ENCODE measurements at places on chromosomes 1 and 21.

DNA sequence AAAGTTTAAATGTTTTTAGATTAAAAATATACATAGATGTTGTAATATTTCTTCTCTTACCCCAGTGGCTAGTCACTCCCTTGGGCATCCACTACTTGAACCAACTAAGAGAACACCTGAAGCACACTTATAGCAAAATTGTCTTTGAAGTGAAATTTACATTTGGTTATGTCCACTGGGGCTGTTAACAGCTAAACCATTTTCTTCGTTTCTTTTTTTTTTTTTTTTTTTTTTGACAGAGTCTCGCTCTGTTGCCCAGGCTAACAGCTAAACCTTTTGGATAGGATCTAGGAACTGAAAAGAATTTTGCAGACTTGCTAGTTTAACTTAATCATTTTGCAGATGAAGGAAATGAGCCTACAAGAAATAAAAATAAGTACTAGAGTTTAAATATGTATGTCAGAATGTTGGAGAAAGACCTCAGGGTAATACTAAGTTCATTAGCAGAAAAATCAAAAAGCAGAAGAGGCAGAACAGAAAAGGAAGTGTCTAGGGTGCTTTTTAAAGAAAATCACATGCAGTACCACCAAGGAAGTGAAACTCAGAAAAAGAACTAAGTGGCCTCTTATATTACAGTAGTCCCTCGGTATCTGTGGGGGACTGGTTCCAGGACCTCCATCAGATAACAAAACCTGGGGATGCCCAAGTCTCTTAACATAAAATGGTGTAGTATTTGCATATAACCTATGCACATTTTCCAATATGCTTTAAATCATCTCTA, 11.8 kb downstream of the DRAM2 start:
- no peak for DNase-seq

- DNase-seq = no peak
These were observed 24.6 kb downstream of the PKP1 start for GRCh38 chr1:201307760-201308499.

GRCh38 chr1:85278853-85279314, 2.5 kb upstream of the BCL10 start:
- DNase-seq = no peak

- no peak for DNase-seq
These were observed 12.6 kb upstream of the PPM1J start for GRCh38 chr1:112727716-112728115.

DNA sequence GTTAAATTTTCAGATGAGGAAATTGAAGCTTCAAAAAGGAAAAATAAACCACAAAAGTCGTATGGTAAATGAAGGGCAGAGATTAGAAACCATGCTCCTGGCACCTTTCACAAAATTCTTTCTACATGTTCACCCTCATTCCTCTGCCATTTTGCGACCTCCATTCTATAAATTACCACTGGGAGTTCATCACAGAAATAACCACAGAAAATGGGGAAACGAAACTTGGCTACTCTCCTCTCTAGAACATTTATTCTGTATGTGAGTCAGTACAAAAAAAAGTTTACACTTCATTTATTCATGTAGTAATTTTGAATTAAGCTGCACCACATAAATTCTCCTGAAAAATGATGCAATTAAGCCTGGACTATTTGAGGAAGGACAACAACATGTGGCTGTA, 320.9 kb upstream of the C1orf87 start:
- no peak for DNase-seq

DNA sequence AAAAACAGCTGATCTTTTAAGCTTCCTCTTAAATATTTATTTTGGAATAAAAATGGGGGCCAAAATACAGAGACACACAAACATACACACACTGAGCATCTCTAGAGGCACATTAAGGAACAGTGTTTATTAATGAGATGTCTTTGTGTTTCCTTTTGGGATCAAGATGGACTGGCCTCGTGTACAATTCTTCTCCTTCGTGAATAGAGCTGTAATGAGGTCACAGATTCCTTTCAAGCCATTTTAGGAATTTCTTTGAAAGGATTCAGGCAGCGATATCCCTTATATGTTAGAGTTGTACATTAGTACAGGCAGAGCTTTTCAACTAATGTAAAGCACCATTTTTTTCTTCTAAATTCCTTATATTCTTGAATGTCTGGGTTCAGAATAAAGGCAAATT, 295.7 kb downstream of the CHRM3 start:
- DNase-seq = no peak

DNA sequence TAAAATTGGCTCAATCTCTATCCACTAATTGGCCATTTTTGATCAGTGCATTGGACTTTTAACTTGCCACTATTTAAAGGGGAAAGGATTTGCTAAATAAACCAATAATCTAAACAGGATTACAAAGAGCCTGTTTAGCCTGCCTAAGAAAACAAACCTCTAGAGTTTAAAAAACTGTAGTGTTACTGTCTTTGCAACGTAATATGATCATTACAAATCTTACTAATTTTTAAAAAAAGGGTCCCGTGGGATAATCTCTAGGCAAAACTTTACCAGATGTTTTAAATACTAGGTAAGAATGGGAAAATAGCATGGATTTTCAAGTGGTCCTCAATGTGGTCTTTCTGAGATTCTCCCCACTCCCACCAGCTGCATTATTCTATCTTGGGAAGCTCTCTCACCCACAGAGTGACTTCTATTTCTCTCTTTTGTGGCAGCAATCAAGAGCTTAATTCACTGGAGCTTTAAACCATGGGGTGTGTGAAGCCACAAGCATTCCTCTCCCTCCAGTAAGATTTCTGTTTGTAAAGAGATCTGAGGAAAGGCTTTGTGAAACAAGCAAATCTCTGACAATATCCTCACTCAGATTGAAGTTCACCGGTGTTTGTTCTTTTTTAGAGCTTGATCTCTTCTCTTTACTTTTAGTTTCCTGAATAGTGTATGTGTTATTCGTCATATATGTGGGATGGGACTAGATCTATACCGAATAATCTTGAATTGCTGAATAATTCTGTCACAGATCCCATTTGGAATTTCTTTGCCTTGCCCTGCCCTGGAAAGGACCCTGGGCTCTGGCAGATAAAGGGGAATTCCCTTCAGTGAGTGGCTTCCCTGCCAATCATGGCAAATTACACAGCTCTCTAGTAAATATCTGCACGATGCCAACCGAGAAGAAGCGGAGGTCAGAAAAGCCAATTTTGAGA, 132.2 kb downstream of the TLR5 start:
- DNase-seq = no peak

GRCh38 chr1:96978901-96979300, 257.3 kb downstream of the PTBP2 start:
- no peak for DNase-seq

- no peak for DNase-seq
These were observed 46.8 kb downstream of the XCL1 start for GRCh38 chr1:168623003-168623828.

- no peak for DNase-seq
These were observed 15.7 kb downstream of the OR2B11 start for GRCh38 chr1:247442164-247442563.

DNA sequence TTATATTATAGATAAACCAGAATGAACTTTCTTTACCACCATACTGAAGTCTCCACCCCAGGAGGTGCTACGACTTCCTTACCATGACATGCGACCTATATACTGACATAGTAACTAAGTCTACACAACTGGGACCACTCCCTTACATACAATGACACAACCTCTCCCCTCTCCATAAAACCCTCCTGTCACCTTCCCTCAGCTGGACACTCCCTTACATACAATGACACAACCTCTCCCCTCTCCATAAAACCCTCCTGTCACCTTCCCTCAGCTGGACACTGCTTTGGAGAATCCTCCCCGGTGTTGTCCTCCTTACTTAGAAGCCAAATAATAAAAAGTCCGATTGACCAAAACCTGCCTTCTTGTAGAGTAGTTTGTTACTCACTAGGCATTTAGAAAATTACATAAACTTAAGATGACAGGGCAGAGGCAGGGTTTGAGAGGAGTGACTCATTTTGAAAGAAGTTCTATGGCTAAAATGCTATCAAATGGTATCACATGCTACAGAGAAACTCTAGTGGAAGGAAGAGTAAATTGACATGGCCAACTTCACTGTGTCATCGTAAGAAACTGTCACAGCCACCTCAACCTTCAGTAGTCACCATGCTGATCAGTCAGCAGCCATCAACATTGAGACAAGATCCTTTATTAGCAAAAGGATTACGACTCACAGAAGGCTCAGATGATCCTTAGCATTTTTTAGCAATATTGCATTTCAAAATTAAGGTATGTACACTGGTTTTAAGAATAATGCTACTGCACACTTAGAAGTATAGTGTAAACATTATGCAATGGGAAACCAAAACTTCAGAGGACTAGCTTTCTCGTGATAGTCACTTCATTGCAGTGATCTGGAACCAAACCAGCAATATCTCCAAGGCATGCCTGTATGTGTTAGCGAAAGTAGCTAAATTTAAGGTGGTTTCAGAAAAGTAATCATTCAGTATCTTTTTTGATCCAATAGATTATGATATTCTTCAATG, 56.4 kb downstream of the AHCTF1 start:
- no peak for DNase-seq

- no peak for DNase-seq
These were observed 120.3 kb downstream of the PROX1 start for GRCh38 chr1:214108097-214108446.

DNA sequence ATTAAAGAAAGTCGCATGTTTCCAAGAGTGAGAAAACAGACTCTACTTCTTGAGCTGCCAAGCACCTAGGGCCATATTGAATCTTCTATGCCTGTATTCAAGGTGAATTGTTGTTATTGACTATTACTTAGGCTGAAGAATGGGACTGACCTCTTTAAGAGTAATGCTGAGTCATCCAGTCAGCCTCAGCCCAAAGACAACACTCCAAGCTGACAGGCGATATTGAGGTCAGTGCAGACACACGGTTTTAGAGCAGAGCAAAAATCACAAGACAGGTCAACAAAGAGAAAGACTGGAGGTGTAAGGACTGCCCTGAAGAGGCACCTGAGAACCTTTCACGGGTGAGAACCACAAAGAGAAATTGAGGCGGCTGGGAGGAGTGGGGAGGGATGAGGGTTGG, 146.9 kb downstream of the MIS18A start:
- DNase-seq = no peak

DNA sequence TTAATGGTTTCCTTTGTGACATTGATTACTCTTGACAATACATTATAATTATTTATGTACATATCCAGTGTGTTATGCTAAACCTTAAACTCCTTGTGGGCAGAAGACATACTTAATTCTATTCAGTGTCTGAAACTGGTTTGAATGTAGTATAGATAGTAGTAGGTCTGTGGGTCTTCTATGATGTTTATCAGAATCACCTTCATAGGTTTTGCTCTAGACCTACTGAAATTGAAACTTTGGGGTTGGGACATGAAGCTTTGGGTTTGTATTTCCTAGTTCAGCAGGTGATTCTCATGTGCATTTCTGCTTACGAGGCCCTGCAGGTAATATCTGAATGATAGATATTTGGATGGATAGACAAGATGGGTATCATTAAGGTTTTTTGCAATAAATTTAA, 48.6 kb downstream of the MIGA1 start:
- no peak for DNase-seq

GRCh38 chr1:158398818-158399514, at the start of gene OR10T2:
OR10T2 (minus strand) TSS chr1:158399466; CDS start chr1:158399466, 0 bp downstream.
- no peak for DNase-seq

DNA sequence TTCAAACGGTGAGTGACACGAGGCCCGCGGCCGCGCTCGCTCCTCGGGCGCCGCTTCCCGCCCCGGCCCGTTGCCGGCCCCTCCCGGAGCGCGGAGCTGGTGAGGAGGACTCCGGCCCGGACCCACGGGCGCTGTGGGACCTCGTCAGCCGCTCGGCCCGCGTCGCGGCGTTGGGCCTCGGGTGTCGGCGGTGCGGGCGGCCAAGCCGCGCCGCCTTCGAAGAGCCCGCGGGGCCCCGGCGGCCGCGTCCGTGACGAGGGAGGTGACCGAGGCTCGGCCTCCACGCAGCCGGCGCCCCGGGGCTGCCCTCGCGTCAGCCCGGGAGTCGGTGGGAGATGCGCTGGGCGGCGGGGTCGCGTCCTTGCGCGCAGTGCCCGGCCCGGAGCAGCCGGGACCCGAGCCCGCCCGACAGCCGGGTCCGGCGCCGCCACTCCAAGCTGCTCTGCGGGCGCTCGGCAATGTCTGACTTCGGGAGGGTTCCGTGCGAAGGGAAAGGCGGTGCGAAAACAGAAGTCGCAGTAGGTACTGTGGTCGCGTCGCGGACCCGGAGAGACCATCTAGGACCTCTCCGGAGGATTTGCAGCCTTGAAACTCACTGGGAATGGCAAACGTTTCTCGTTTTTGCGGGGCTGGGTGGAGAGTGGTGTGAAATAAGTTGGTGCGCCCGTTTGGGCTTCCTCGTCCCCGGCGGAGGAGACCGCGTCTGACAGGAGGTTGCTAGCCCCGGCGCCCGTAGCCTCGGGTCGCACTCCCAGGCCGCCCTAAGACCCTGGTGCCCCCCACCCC, 829 bp downstream of the SPEN start:
- DNase-seq = no peak

GRCh38 chr1:12031039-12031980, 12.0 kb downstream of the MIIP start:
- no peak for DNase-seq

DNA sequence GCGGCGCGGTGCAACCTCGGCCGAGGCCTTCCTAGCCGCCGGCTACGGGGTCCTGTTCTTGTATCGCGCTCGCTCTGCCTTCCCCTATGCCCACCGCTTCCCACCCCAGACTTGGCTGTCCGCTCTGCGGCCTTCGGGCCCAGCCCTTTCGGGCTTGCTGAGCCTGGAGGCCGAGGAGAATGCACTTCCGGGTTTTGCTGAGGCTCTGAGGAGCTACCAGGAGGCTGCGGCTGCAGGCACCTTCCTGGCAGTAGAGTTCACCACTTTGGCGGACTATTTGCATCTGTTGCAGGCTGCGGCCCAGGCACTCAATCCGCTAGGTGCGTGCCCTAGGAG, 379 bp downstream of the PPCS start:
- no peak for DNase-seq

DNA sequence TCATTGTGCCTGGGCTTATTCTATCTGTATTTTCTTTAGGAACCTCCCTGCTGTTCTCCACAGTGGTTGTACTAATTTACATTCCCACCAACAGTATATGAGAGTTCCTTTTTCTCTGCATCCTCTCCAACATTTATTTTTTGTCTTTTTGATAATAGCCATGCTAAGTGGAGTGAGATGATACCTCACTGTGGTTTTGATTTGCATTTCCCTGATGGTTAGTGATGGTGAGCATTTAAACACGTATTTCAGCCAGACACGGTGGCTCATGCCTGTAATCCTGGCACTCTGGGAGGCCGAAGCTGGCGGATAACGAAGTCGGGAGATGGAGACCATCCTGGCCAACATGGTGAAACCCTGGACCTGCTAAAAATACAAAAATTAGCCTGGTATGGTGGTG, 57.9 kb downstream of the SLAMF6 start:
- DNase-seq = no peak

DNA sequence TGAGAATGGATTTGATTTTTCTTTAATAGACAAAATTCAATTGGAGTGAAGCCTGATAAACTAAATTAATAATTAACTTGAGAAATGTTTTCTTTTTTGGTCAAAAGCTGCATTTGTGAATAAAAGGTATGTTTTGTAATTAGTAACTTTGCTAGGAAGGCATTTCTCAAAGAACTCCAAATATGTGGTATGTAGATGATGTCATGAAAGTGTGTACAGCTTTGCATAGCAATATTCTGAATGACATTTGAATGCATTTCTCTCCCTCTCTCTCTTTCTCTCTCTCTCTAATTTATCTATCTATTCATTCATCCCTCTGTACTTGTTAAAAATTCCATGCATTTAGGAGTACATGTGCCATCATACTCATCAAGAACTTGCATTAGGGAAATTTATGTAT, 109.1 kb upstream of the ADAMTS5 start:
- no peak for DNase-seq

- DNase-seq = no peak
These were observed 51.1 kb downstream of the KCNH1 start for GRCh38 chr1:211082824-211083223.
